ENCODE measurements at places on chromosomes 6 and 20.

- no peak for DNase-seq
These were observed 9.1 kb downstream of the MTG2 start for GRCh38 chr20:62191781-62192559.

DNA sequence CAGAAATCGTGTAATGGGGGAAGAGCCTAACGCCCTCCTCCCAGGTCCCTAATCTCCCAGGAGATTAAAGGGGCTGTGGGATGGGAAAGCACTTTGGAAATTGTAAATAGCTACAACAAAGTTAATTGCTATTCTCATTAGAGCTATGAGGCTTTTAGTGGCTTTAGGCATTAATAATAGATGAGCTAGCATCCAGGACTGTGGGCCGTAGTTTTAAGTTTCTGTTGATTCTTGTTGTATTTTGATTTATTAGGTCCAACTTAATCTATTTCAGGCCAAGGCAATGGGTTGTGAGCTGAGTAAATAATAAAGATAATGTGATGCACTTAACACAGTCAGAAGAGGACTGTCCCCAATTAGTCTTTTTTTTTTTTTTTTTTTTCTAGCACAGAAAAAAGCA lies 67.7 kb downstream of the ANKRD6 start:
- no peak for DNase-seq

GRCh38 chr6:55825402-55826051 lies 49.9 kb downstream of the BMP5 start:
- peak; percentile 1 for DNase-seq

GRCh38 chr20:44021186-44021585 lies 106.5 kb downstream of the TOX2 start:
- DNase-seq = no peak

GRCh38 chr6:137690034-137690433 lies 177.0 kb upstream of the TNFAIP3 start:
- no peak for DNase-seq
